ENCODE measurements at places on chromosomes 2 and 18.

- no peak for DNase-seq
Measured at GRCh38 chr2:218781691-218782527, at the start of gene CYP27A1. Gene CYP27A1 (plus strand): TSS chr2:218782147. CDS start chr2:218782183, 36 bp downstream.

DNA sequence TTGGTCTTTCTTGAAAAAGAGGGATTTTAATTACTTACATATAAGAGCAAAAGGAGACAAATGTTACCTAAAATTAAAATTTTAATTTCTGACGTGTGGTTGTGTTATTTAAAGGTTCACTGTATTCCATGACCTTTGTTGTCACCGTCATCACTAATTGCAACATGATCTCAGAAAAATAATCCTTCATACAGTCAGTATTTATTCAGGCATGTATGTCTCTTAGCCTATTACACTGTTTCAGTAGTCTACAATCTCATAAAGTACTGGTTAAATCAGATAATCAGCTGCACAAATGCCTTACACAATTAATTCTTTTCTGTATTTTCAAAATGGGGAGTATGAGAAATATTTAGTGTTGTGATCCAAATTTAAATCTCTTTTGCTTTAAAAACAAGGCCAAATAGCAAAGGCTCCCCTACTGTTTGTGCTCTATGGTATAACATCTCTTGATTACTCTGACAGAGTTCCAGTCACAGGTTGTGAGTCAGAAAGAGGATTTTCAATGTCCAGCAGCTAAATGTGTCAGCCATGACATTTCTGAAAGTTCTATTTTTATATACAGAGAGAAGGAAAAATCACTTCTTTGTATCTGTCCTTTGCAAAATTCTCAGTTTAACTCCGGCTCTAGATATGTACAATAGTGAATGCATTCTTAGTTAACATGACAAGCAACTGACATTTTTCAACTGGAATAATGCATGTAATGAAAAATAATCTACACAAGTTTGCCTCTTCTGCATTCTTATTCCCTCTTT lies 184.0 kb downstream of the FIGN start:
- DNase-seq = no peak

DNA sequence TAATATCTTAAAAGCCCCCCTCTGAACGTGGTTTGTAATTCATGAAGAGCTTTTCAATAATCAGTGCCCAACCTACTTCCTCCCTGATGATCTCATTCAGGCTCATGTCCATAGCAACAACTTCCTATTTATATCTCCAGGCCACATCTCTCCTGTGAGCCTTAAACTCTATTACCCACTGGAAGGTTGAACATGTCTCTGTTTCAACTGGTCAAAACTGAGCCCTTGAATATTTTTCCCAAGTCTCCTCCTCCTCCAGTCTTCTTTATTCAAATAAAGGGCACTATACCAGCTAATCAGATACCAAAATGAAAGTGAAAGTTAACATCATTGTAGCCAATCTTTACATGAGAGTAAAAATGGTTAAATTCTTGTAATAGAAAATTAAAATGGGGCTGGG lies 63.7 kb upstream of the ITGA4 start:
- DNase-seq = no peak

DNA sequence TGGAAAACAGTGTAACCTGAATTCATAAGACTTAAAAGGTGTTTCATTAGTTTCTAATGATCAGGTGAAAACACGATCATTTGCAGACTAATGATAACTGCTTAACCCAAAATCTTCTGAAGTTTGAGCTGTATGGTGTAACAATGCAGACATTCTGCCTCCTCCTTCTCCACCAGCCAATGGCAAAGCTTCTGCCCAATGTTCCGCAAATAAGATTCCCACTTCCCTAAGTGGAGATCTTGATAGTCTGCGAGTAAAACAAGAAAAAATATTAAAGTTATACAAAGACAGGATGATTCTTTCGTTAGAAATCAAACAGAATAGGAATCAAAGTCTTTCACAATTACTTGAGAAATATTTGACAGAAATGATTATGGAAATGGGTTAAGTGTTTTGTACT lies 8.1 kb downstream of the C2orf42 start:
- DNase-seq = no peak

GRCh38 chr2:233399306-233400225 lies 45.3 kb downstream of the DGKD start:
- DNase-seq = no peak

DNA sequence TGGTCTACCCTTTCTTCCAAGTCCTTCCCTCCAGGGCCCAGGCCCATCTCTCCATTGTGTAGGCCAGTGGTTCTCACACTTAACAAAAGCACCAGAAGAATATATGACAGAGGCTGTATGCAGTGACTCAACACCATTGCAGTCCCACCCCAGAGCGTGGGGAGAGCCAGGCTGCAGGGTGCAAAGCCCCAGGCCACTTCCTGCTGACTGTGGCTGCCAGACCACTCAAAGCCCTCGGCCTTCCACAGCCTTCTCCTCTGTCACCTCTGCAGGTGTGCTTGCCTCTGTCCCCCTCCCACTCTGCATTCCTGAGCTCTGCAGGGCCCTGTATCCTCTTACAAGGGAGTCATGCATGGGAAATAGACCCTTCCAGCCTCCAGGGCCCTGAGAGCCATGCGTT lies 40.4 kb upstream of the ARHGEF4 start:
- DNase-seq = no peak

DNA sequence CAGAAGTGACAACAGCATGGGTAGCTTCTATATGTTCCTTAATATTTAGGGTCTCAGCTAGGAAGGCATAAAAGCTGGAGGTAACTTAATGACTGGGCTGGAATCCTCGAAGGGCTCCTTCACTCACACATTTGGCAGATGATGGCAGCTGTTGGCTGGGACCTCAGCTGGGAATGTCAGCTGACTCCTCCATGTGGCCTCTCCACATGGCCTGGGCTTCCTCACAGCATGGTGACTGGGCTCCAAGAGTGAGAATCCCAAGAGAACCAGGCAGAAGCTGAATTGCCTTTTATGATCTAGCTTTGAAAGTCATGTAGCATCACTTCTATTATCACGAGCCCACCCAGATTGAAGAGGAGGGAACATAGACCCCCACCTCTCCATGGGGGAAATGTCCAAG lies 54.9 kb downstream of the TET3 start:
- DNase-seq = no peak

DNA sequence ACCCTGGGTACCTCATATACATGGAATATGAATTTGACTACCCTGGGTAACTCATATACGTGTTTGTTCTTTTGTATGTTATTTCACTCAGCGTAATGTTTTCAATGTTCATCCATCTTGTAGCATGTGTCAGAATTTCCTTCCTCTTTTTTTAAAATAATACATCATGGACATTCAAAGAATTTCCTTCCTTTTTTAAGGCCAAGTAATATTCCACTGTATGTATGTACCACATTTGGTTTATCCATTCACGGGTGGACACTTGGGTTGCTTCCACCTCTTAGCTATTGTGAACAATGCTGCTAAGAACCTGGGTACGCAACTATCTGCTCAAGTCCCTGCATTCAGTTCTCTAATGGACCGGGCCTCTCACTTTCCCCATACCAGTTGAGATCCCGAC lies 40.3 kb downstream of the FAM178B start:
- DNase-seq = no peak

- DNase-seq = no peak
Measured at GRCh38 chr18:58218117-58218516, 174.1 kb downstream of the NEDD4L start.

- peak; percentile 60 for DNase-seq
Measured at GRCh38 chr2:96951125-96951654, 35.2 kb downstream of the FAM178B start.

DNA sequence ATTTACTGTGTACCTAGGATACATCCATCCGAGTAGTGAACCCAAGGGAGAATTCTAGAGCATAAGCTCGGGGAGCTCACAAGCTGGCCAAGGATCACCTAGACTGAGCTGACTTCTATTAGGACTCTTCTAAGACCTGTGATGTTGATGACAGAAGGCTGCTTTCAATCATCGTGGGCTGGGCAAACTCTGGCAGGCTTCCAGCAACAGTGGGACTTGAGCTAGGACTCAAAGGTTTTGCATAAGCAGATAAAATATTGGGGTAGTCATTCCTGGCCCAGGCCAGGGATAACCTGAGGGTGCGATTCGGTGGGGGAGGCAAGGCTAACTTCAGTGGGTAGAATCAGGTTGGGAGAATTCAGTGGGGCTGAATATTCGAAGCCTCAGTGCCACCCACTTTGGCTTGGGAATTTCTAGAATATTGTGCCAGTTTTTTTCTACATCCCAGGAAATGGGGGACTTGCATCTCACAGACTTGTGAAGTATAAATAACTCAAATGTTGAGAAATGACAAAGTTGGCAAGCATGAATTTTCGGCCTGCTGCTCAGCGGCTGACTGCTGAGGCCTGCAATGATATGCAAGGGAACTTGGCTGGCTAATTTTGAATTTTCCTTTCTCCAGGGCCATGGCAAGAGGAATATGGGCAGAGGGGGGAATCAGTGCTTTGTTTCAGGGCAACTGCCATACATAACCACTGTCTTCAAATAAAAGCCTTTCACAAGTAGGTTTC lies 274.3 kb downstream of the PRKCE start:
- no peak for DNase-seq

DNA sequence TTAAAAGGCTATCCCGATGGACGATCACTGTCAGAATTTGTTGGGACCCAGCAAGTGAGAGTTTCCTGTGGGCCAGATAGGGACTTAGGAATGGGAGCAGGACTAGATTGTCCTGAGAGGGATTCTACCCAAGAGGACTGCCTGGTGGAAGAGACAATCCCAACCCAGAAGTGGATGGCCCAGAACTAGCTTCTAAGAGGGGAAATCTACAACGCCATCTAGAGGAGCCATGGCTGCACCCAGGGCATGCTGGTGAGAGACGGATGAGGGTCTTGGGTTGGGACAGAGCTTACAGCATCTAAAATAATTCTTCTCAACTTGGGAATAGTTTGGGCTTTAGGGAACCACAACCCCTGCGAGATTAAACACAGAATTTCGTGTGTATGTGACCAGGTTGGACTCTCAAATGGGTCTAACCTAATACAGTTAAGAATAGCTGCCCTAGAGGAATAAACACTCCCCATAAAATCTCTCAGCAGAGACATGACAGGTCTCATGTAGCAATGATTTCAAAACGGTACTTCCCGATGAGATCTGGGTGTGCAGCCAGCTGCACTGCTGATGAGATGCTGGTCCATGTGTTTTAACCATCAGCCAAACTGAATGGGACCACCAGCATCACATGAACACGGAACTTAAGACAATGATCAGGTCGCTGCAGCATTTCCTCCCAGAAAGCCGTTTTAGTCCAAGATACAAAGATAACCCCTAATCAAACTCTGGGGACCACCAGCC lies 50.8 kb downstream of the CCBE1 start:
- DNase-seq = no peak

GRCh38 chr2:237361194-237362004 lies 52.6 kb downstream of the COL6A3 start:
- DNase-seq = no peak

DNA sequence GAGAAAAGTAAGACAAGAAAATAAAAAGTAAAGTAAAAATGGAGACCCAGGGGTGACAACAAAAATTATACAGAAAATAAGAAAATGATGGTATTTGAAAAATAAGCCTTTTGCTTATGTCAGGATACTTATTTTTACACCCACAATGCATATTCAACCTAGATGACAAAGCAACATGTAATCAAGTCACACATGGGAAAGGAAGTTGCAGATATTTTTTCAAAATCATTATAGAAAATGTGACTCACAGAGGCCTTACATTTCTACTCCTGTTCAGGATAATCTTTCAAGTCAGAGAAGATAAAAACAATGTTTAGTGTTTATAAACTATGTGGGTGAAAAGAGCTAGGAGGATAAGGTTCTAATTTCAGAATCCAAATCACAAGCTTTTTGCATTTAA lies 275.3 kb upstream of the UBE2E3 start:
- no peak for DNase-seq

Data from stimulated activated CD4-positive, alpha-beta T cell treated with anti-CD3 and anti-CD28 coated beads, Interleukin-4, amount 100 ng/mL, for 48 hours (primary cell).